ENCODE measurements at places on chromosomes 5 and 9.
A peak's percentile ranks its signal among the peaks of the same experiment; 100 is the strongest.

GRCh38 chr9:37191403-37192089, 71.2 kb downstream of the ZCCHC7 start:
- DNase-seq = no peak

DNA sequence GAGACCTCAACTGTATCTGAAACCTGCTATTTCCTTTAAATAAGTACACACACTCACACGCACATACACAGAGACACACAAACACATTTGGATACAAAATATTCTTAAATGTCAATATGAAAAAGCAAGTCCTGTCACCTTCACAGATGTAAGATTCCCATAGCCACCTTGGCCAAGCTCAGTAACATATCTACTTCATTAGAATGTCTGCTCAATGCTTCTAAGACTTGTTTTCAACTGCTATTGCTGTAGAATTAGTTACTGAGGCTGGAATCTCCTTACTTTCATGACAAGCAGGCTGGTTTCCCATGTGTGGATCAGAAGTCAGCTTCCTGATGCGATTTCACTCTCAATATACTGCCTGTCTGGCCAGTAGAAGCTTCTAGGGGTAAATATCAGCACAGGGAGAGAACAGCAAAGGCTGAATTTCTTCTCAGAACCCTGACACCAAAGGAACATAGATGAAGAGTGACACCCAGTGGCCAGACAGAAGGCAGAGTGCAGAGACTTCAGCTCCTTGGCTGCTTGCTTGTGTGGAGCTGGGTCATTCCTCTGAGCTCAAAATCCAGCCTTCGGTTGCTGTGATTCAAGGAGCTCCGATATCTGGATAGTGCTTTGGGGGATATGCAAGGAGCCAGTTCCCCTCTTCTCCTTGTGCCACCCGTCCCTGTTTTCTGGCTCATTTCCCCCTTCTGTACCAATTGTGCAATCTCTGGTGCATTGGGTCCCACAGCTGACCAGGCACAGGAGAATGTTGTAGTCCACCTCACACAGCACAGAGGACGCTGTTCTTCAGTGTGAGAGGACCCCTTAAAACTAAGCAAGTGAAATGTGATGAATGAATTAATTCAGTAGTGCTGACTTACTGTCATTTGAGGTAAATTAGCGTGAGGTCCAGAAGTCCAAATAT, 26.6 kb upstream of the ABLIM3 start:
- no peak for DNase-seq

DNA sequence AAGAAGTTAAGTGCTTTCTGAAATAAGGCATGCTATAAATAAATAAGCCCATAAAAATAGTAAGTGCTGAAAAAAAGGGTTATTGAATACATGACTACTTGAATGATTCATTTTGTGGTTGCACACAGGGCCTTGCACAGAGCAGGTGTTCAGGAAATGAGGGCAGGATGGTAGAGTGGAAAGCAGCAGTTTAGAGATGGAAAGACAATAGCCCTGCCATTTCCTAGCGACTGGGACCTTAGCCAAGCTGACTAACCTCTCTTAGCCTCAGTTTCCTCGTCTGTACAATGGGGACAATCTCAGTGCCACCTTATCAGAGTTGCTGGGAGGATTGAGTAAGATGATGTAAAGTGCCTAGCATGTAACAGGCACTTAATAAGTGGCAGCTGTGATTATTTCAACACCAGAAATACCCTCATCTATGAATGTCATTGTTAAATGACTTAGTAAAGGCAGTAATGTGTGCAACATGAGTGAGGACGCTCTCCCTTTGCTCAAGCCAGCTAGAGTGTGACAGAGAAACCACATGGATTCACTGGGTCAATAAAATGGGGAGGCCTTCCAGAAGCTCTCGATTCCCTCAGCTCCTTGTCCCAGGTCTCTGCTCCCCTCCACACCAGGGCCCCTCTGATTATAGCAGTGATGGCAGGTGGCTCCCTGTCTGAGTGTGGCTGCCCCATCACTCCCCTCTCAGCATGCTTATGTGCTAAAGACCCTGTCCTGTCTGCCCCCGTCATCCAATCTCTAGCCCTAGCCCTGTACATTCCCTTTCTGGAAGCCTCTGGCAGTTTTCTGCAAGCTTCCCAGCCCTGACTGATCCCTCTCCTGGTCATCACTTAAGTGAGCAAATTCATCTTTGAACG, 16.0 kb upstream of the PHF19 start:
- peak; percentile 48 for DNase-seq

DNA sequence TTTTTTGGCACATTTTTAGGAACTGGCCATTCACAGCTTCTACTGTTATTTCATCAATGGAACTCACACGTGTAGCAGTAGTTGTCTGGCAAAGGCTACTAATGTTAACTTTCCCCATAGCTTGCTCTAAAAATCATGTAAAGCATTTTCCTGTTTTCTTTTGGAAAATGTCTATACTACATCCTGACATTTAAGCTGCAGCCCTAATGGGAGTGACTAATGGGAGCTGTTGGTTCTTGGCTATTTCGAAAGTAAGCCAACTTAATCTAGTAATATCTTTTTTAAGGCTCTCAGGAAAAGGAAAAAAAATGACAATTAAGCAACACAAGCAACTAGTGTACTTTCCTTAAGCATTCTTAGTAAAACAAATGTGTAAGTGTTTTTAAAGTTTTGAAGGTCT, 169.2 kb downstream of the SLC12A2 start:
- DNase-seq = no peak

GRCh38 chr5:129960831-129961230, 56.6 kb downstream of the CHSY3 start:
- DNase-seq = no peak

DNA sequence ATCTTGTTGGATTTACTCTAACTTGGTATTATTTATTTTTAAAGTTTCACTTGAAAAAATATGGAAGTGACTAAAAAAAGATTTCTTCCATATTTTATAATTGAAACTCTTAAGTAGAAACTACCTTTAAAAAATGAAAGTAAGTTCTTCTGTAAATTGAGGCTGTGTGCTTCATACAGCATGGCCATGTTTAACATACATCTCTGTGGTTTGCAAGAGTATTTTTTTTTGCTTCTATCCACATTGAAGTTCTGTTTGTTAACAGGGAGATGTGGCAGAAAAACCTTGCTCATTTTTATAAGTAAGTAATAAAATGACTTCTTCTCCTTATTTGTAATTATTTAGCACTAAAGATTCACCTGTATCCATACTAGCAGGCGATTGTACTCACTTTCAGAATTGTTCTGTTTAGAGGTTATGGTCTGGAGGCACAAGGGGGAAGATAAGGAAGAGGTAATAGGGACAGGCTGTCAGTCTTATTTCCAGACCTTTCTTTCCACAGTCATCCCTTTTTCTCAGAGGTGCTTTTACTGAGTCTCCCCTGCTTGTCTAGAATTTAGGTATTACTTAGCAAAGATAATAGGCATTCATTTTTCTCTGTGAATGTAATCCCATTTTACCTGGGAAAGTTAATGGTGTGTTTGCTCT, 16.0 kb downstream of the FYB1 start:
- DNase-seq = no peak

- no peak for DNase-seq
Measured at GRCh38 chr9:33471361-33471760, 2.4 kb downstream of the NOL6 start.

GRCh38 chr5:109803854-109804253, 114.1 kb downstream of the MAN2A1 start:
- DNase-seq = no peak

DNA sequence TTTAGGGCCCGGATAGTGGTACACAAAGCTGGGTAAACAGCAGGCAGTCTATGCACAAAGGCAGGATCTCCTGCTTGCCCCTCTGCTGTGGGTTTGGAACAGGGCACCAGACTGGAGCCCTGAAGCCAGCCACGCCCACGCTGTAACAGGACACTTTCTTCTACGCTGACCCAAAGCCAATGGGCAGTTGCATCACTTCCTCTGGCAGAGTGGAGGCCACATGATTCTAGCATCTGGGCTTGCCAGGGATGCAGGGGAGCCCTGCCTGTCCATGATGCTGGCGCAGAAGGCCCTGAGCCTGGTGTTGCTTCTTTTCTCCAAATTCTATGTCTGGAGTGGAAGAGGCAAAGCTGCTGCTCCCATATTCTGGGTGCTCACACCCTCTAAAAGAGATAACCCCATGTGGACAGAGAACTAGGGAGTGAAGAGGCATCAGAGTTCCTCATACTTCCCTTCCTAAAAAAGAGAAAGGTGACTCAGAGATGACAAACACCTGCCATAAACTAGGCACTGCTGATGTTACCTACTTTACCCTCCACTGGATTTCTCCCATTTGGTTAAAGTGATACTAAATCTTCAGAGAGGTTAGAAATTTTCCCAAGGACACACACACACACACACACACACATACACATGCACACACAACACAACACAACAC, 260.3 kb upstream of the KLF4 start:
- no peak for DNase-seq

DNA sequence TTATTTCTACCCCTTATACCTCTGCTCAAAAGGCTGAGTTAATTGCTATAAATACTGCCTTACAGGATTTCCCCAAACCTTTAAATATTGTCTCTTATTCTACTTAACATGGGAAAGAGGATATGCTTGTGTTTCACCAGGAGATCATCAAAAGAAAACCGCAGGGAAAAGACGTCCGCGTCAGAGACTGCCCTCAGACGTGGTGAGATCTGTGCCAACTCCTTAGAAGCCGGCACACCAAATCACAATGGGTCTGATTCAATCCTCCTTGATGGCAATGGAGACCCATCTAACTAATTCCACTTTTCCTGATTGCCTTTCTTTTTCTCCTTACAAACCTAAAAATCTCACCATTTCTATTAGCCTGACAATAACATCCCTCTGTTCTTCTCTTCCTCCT, 55.0 kb downstream of the SH3PXD2B start:
- DNase-seq = no peak

DNA sequence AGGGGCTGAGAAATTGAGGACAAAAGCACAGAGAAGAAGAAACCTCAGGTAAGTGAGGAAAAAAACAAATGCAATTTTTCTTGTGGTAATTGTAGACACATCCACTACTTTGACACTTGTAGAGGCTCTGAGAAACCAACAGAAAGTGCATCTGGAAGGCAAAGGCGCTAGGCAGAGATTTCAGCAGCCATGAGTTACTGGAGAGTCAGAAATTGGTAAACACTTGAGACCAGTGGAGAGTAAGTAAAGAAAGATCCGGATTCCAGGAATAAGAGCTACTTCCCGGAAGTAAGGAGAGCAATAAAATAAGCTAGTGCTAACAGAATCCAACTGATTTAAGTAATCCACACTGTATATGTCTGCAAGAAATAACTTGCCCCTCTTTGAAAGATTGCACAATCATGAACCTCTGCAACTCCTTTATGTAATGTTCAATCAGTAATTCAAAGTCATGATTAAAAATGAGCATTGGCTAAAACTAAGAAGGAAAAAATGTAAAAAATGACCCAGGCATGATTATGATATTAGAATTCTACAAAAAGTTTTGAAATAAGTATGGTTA, 382.1 kb downstream of the CDH18 start:
- DNase-seq = no peak

- no peak for DNase-seq
Measured at GRCh38 chr5:69295088-69295754, 37.4 kb downstream of the CCDC125 start.

DNA sequence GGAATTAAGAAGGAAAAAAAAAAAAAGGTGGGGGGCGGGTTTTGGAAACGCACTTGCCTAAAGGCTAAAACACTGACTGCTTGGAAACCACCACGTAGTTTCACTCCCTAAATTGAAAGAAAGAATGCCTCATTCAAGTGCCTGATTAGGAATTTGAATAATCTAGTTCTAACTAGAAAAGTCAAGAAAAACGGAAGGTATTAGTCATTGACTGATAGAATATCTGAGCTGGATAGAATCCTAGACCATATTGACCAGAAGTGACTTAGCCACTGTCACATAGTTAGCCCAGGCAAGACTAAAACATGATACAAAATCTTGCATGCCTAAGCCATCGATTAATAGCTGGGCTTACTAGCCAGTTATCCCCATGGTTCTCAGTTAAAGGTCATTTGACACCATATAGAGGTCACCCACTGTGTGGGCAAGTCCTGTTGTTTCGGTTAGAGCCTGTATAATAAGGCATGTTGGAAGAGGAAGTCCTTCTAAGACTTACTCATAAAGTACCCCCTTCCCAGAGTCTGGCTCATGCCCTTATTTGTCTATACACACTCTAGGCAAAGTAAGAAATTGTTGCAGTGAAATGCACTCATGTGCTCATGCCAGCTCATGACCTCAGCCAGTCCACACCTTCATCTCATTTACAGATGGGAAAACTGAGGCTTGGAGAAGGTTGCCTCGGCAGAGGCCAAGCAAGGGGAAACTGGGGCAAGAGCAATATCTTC, 40.2 kb downstream of the SH3RF2 start:
- DNase-seq = no peak

- DNase-seq = no peak
Measured at GRCh38 chr5:13211064-13211463, 733.4 kb downstream of the DNAH5 start.
